Smooth muscle cell of the brain vasculature (primary cell): ENCODE measurements at places on chromosomes 12 and 14.
A peak's percentile ranks its signal among the peaks of the same experiment; 100 is the strongest.

GRCh38 chr12:13102461-13103195 lies 839 bp downstream of the GSG1 start:
- DNase-seq = no peak

DNA sequence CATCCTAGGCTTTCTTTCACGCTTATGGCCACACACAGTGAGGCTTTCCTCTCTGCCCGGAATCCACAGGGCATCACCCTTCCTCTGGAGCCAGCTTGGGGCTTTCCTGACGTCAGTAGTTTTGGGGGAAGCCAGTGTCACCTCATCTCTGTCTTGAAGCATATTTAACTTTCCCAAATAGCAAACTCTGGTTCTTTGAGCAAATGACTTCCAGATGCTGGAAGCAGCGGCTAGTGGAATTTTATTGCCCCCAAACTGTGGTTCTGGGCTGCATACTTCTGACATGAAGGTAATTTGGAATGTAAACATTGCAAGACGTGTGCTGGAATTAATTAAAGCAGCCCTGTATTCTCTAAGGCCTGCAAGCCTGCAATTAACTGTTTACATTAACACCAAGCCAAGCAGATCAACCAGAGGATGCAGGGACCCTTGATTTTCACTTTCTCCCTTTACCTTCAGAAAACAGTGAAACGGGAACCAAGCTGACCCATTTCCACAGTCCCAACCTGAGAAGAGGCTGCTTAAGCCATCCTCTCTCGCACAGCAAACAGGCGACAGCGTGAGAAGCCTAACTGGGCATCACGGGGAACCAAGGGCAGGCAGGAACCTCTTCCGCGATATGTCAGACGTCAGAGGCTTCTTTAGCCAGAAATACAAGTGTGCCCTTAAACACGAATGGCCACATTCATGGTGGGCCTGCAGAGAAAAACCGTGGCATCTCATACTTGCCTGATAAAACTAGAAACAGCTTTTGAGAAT lies 258.4 kb downstream of the CACNA1C start:
- no peak for DNase-seq

DNA sequence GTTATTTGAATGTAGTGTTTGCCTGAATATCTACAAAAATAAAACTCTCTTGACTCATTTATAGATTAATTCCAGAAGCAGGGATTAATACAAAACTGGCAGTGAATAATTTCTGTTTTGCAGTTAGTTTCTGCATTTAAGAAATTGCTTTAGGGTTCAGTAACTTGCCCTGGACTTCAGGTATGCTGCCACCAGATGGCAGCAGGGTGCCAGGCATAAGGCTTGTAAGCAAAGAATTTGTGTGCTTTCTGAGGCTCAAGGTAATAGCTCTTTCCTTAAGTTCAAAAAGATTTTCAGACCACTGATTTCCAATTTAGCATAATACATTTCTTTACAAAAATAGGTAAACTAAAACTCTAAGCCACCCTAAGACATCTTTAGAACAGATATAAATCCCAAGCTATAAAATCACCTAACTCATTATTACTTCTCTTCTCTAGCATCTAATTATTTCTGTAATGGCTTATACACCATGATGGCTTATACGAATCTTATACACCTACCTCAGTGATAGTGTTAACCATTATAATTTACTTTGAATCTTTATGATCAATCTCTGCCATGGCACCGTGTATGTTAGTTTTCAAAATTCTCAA lies 398.3 kb downstream of the APAF1 start:
- DNase-seq = peak; percentile 52

GRCh38 chr12:49622501-49623141 lies 740 bp upstream of the PRPF40B start:
- DNase-seq = no peak

DNA sequence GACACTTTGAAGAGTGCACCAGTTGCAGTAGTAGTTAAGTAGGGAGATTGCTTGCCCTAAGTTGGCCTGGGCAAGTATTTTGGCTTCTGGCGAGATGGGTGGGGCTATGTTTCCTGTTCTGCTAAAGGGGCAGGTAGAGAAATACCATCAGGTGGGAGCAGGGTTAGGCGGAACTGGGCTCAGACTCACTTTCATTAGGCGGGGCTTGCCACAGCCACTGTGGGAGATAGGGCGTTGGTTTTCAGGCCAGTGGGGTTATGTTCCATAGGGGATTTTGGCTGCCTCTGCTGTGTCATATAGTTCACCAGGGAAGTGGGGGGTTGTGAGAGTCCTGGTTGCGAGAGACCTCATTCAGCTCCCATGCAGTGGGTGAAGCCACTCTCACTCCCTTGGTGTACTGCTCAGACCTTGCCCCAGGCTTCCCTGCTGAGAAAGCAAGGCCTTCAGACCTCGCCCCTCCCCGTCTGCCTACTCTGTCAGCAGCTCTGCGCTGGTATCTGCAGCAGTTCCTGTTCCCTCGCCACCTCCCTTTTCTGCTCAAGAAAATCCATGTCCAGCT lies 43.3 kb downstream of the AEBP2 start:
- DNase-seq = no peak
